CD8-positive, alpha-beta T cell (primary cell): ENCODE measurements at places on chromosomes 7 and 10.

- DNase-seq = no peak
Observed at GRCh38 chr7:22589641-22590201, 89.7 kb upstream of the STEAP1B start.

GRCh38 chr10:30750971-30751677 lies 121.6 kb upstream of the LYZL2 start:
- DNase-seq = no peak

DNA sequence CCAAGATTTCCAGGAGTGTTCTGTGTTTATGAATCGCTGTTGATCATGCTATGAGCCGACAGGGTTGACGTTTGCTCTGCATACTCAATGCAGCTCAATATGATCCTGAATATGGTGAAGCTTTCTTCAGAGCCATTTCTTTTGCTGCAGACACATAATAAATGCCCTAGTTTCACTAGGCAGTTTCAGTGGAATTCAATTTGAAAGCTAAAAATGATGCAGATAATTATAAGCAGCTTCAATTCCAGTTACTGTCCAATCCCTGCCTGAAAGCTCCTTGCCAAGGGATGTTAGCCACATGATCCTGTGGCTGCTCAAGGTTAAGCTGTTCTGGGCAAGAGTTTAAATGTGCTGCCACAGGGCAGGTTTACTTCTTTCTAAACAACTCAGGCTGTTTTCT lies 805.6 kb downstream of the NRG3 start:
- DNase-seq = no peak

GRCh38 chr7:47488969-47489342 lies 93.0 kb downstream of the TNS3 start:
- no peak for DNase-seq

- no peak for DNase-seq
Observed at GRCh38 chr7:133290676-133291333, 37.9 kb downstream of the EXOC4 start.

GRCh38 chr10:88418871-88419270 lies 164.2 kb downstream of the RNLS start:
- DNase-seq = no peak

DNA sequence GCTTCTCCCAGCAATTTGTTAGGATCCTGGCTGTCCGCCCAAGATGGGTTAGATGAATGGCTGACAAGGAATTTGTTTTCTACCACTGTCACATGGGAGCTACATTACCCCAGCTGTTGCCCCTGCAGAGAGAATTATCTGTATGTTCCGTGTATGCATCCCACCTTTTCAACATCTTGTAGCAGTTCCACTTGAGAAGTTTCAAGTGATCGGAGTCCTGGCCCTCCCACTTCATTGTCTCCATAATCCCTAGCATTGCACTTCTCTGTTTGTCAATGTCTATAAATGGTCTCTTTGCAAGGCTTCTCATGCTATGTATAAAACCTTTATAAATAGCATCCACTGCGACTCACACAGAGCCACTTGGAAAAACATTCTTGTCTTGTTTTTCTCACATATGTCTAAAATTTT lies 972.5 kb downstream of the CNTNAP2 start:
- DNase-seq = no peak

- DNase-seq = no peak
Observed at GRCh38 chr10:131514454-131514853, 202.9 kb upstream of the TCERG1L start.

DNA sequence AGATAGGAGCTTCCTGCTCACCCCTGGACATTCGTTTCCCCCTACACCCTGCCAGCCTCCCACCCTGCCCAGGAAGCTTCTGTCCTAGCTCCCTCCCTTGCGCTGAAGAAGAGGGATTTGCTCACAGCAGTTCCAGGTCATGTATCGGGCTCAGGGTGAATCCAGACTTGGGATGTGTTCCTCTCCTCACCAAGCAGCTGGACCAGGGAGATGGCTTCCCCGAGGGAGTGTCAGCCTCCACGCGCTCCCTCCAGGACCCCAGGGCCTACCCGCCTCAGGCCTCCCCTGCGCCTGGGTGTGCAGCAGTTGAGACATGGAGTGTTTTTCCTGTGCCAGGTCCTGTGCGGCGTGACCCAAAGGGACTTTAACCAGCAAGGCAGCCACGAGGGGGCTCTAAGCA lies 435.6 kb upstream of the FOXK1 start:
- DNase-seq = no peak

DNA sequence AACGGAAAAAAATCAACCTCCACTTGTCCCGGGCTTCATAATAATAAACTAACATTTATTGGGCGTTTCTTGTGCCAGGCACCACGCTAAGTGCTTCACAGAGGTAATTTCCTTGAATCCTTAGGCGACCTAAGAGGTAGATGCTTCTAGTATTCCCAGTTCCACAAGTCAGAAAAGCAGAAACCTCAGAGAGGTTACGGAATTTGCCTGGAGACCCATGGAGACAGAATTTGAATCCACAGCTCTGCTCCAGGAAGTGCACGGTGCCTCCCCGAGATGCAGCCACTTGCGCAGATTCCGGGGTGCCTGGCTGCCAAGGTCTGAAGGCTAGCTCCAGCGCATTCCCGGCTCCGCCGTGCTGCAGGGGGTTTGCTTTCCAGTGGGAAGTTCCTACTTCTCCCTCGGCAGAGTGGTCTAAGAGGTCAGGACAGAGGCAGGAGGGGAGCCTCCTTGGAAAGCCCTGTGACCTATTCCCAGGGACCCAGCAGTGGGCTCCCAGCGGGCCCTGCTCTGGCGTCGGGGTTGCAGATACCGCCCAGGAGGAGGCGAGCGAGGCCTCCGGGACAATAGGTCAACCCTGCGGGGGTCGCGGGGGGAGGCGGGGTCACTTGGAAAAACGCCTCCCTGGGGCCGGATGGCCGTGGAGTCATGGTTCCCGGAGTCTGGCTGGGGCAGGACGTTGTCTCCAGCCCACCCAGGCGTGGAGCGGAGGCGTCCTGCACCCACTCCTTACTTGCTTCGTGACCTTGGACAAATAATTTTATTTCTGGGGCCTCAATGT lies 10.1 kb upstream of the NKX2-3 start:
- no peak for DNase-seq

GRCh38 chr10:122689146-122689820 lies 10.4 kb downstream of the C10orf120 start:
- DNase-seq = no peak

GRCh38 chr7:104442481-104442880 lies 114.1 kb downstream of the LHFPL3 start:
- no peak for DNase-seq

GRCh38 chr7:75573477-75574019 lies 81.4 kb downstream of the SPDYE5 start:
- DNase-seq = no peak

DNA sequence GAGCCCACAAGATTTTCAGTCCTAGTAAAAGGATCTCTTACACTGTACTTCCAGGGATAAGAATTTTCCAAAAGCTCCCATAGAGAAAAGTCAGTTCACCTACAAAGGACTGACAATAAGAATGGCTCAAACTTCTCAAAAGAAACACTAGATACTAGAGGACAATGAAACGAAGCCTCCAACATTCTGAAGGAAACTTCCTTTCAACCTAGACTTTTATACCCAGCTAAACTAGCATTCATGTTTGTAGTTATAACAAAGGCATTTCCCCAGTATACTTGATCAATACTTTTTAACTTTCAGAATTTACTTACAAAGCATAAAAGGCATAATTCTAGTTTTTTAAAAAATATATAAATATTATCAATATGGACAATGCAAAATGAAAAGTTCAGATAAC lies 41.0 kb upstream of the DNAAF5 start:
- no peak for DNase-seq

DNA sequence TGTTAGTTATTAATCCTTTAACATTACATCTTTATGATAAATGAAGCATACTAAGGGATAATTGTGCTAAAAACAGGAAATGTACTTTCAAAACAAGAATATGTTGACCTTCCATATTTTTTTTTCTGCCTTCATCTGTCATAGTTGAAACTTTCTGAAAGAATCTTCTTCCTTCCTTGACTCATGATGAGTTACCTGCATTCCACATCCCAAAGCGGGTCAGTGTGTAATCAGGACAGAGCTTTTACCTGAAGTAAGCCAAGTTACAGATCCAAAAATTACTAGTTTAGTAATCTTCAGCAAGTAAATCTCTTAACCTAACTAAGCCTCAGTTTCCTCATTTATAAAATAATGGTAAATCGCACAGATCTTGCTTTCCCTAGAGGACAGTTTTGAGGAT lies 13.4 kb upstream of the ARL4A start:
- DNase-seq = no peak

- no peak for DNase-seq
Observed at GRCh38 chr10:49617121-49618020, 3.5 kb downstream of the CHAT start.

DNA sequence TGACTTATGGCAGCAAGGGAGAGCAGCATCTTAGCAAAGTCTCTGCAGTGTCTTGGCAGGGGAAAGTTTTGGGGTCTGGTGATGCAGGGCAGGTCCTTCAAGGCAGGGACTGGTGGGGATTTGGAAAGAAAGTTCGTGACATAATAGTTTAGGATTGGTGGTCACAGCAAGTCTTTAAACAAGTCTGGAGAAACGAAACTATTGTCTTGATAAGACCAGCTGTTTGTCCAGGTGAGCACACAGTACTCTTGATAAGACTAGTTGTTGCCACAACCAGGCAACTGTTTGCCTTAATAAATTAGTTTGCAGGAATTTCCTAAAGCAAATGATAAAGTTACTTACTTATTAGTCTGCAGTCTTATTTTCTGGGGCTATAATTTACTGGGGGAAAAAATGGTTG lies 136.1 kb downstream of the AKR1D1 start:
- no peak for DNase-seq

GRCh38 chr7:128215281-128215680 lies 25.8 kb upstream of the LEP start:
- DNase-seq = no peak

DNA sequence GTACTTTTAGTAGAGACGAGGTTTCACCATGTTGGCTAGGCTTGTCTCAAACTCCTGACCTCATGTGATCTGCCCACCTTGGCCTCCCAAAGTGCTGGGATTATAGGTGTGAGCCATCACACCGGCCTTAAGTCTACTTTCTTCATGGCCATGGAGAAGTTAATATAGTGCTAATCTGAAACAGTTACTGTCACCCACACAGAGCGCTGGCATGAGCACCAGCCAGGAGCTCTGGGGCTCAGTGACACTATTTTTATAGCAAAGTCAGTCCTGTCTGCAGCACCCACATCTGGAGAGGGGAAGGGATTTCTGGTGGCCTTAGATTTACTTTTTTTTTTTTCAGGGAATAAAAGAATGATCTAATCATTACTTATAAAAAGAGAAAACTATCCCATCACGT lies 21.3 kb downstream of the DNAJC12 start:
- no peak for DNase-seq

DNA sequence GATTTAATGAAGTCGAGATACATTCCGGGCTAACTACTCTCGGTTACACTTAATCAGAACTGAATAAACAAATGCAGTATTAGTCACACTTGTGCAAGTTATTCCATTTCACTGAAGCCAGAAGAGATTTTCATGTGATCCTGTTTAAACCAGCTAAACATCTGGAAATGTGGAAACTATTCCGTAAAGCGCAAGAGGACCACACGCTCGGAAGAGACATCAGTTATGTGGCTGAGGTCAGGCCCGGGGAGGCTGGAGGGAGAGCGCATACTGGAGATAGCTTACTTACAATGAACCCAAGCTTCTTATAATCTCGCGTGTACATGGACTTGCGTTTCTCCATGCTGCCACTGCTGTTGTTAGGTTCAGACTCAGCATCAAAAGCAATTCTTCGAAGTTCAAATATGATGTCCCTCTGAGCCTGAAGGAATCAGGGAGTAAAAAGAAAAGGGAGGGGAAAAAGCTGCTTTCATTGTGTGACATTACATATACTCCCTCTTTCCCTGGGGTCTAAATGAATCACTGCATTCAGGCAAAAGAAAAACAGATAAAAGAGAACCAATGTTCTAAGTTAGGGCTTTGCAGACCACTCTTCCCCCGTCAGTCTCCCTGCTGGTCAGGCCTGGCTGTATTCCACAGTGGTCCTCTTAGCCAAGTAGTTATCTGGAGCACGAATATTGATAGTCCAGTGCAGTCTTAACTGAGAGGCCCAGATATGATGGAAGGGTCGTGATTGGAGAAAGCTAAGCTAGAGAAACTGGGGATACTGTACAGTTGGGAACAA lies 237.4 kb downstream of the ELMO1 start:
- no peak for DNase-seq

GRCh38 chr7:24283897-24284698 lies at the start of gene NPY:
Gene NPY, plus strand, starts transcription at chr7:24284190. Its CDS starts 1,051 bp downstream, at chr7:24285241.
- DNase-seq = no peak

GRCh38 chr10:12529976-12530375 lies 180.6 kb downstream of the CAMK1D start:
- no peak for DNase-seq

DNA sequence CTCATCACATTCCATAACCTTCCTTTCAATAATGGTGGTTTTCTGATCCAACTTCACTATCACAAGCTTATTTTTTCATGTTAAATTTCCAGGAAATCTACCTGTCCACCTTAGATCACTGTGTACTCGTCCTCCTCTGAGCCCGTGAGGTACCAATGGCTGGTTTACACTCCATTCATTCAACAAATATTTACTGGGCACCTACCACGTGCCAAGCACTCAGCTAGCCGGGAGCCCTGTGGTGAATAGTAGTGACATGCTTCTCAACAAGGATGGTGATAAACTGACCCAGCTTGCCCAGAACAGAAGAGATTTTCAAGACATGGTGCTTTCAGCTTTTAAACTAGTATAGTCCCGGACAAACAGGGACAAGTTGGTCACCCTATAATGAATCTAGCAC lies 98.2 kb downstream of the FAM204A start:
- no peak for DNase-seq

DNA sequence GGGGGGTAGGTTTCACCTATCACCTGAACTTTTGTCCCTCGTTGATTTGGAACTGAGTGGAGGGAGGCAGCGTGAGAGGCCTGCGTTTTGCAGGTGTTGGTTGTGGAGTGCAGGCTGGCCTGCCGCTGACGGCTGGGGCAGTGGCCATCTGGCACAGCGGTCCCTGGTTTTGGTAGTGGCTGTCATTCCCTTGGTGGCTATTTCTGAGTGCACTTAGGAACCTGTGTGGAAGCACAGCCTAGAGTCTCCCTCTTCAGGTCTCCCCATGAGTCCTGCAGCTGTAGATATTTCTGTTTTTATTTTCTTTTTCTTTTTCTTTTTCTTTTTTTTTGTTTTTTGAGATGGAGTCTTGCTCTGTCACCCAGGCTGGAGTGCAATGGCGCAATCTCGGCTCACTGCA lies 129.2 kb downstream of the CUL2 start:
- DNase-seq = no peak

GRCh38 chr7:152513861-152514770 lies 78.3 kb upstream of the KMT2C start:
- no peak for DNase-seq
